Activated CD4-positive, alpha-beta T cell treated with anti-CD3 and anti-CD28 coated beads, Interleukin-2, amount 50 U/mL, for 16 hours (primary cell): ENCODE measurements at places on chromosomes 2 and 18.

- DNase-seq, result no peak
These were observed 94.8 kb upstream of the B3GNT7 start for GRCh38 chr2:231300722-231301076.

DNA sequence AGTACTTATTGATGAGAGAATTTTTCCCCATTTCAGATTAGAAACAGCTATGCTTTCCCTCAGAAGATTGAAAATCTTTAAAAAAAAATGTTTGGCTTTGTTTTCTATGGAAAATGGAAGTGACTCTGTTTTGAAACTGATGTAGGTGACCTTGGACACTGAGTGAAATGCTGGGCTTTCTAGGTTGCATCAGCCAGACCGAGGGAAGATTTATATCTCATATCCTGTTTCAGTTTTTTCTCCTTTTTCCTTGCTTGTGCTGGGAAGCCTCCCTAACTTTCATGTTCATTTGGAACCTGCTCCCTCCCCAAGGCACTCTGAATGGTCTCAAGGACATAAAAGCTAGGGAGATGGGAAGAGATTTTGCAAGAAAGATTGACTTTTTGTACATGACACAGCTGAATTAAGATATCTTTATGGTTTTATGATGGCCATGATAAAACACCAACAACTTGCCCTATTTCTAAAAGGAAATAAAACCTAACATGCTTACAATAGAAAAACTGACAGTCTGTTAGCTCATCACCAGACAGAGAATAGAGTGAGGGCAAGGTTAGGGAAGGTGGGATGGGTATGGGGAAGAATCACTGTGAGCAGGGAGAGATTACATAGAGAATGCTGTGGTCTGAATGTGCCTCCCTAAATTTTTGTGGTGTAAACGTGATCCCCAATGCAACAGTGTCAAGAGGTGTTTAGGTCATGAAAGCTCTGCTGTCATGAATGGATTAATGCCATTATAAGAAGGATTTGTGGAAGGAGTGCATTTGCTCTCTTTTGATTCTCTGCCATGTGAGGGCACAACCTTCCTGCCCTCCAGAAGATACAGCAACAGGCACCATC is 249.7 kb downstream of the TPGS2 start:
- no peak for DNase-seq

- no peak for DNase-seq
These were observed 26.0 kb upstream of the GLI2 start for GRCh38 chr2:120709608-120710041.

GRCh38 chr2:229686122-229686919 is 28.0 kb downstream of the DNER start:
- no peak for DNase-seq

DNA sequence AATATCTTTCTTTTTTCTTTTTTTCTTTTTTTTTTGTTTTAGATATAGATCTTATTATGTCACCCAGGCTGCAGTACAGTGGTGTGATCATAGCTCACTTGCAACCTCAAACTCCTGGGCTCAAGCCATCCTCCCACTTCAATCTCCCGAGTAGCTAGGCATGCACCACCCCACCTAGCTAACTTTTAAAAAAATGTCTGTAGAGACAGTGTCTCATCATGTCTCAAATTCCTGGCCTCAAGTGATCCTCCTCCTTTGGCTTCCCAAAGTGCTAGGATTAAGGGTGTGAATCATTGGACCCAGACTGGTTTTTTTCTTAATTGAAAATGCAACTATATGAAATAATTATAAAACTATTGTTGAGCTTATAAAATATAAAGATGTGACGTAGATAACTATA is 9.8 kb upstream of the ZCCHC2 start:
- no peak for DNase-seq

- no peak for DNase-seq
These were observed 224.5 kb downstream of the SLC4A3 start for GRCh38 chr2:219851801-219852481.

- no peak for DNase-seq
These were observed 46.8 kb downstream of the ATOH8 start for GRCh38 chr2:85800586-85800985.

GRCh38 chr18:79682894-79683625 is 3.5 kb downstream of the CTDP1 start:
- DNase-seq, result peak; percentile 86

- DNase-seq, result no peak
These were observed 92.8 kb downstream of the PTGR3 start for GRCh38 chr18:75116165-75116564.

- DNase-seq, result no peak
These were observed 282.7 kb downstream of the SRBD1 start for GRCh38 chr2:45328264-45328870.

- DNase-seq, result no peak
These were observed 23.1 kb upstream of the INSIG2 start for GRCh38 chr2:118065015-118065706.

- no peak for DNase-seq
These were observed 35.6 kb downstream of the COA5 start for GRCh38 chr2:98572676-98573075.

GRCh38 chr2:42770288-42771131 is 6.6 kb upstream of the OXER1 start:
- no peak for DNase-seq

GRCh38 chr2:10303694-10304378 is 1.1 kb downstream of the HPCAL1 start:
- DNase-seq, result peak; percentile 45

- no peak for DNase-seq
These were observed 110.4 kb upstream of the GULP1 start for GRCh38 chr2:188181067-188181838.

DNA sequence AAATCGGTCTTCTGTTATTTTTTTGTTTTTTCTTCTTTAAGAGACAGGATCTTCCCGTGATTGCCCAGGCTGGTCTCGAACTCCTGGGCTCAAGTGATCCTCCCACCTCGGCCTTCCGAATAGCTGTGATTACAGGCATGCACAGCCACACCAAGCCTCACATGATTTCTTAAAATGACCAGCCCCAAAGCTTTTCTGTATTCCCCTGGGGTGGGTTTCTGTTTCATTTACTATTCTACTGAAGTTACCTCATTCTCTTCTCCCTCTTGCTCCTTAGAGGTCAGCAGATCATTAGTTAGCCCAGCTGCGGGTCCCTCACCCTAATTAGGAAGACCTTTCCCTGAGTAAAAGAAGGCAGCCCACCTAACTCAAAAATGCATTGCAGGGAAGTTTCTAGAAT is 27.6 kb downstream of the SLC1A4 start:
- no peak for DNase-seq

- no peak for DNase-seq
These were observed 303.5 kb downstream of the HRH4 start for GRCh38 chr18:24763765-24764513.
